Omental fat pad (tissue), 4 donors: ENCODE measurements at places on chromosomes 6 and 20. TPM values are rescaled to one million over a fixed set of nuclear protein-coding genes. Genes with fewer than 3 reads are reported as not detected.

Gene ELMO2
- total RNA-seq, result 57.6 TPM

Gene MAFB
- total RNA-seq, result 44.3 TPM

Gene TMEM200A
- total RNA-seq, result 0.79 TPM

Gene VWA7
- total RNA-seq, result 0.56 TPM

Gene SMOC2
- 53.1 TPM for total RNA-seq

Gene PTCRA
- total RNA-seq, result not detected

Gene EPPIN
- total RNA-seq, result not detected

Gene IRF4
- total RNA-seq, result 4.1 TPM

Gene PHACTR3
- total RNA-seq, result 1.4 TPM

Gene SMPDL3A
- total RNA-seq, result 19.0 TPM

Gene TFAP2D
- total RNA-seq, result not detected

Gene KDM1B
- 12.8 TPM for total RNA-seq

Gene SYNGAP1
- 10.2 TPM for total RNA-seq

Gene PLA2G7
- total RNA-seq, result 1.0 TPM

- DNase-seq, result no peak
Observed at GRCh38 chr6:163408352-163408991, 6.0 kb upstream of the QKI start.

DNA sequence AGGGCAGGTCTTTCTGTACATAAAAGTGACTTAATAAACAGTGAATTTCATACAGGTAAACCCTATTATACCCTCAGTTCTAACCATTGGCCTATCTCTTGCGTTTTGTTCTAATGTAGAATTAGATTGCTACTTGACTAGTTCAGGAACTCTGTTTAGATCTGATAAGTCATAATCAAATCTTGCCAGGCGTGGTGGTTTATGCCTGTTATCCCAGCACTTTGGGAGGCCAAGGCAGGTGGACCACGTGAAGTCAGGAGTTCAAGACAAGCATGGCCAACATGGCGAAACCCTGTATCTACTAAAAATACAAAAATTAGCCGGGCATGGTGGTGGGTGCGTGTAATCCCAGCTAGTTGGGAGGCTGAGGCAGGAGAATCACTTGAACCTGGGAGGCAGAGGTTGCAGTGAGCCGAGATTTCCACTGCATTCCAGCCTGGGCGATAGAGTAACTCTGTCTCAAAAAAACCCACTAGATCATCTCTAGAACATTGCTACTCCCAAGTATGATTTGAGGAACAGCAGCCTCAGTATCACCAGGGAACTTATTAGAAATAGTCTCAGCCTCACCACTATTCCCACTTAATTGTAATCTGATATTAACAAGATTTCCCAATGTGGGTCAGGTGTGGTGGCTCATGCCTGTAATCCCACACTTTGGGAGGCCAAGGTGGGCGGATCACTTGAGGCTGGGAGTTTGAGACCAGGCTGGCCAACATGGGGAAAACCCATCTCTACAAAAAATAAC is 12.2 kb downstream of the GTPBP2 start:
- no peak for DNase-seq

DNA sequence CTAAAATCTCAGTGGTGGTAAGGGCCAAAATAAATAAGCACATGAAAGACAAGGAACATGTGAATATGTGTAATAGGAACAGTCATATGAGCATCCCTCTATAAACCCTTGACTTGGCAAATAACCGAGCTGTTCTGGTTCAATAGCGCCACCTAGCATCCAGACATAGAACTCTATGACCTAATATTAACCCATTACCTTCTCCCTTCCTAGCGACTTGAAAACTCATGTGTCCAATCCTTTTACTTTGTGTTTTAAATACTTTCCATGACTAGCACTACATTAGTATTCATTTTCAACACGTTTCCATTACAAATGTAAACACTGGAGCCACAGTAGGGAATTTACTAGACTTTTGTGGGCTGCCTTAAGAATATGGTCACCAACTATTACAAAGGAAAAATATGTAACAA is 279.7 kb downstream of the UST start:
- DNase-seq, result no peak

DNA sequence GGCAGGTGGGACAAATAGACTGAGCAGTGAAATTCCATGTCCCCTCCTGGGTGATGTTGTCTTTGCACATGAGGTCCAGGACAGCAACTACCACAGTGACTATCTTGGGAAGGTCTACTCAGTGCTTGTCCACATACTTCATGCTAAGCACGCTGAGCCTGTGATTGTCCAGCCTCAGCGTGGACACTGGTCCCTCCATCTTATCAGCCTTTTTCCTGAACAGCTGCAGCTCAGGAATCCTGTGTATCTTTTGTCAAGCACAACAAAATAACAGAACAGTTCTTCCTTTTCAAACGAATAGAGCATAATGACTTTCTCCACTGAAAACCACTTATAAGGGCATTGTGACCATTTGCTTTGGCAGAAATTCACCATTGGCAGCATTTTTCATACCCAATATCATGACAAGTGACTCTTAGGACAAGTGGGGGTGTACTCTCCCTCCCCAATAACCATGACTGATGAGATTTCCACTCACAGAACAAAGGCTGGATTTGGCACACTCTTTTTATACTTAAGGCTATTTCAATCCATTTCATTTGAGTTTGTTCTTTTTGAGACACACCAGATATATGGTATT is 90.3 kb downstream of the FYN start:
- DNase-seq, result no peak

GRCh38 chr20:32737371-32738223 is 5.7 kb downstream of the COMMD7 start:
- no peak for DNase-seq

- DNase-seq, result no peak
Observed at GRCh38 chr6:106250953-106251352, 74.6 kb downstream of the ATG5 start.

DNA sequence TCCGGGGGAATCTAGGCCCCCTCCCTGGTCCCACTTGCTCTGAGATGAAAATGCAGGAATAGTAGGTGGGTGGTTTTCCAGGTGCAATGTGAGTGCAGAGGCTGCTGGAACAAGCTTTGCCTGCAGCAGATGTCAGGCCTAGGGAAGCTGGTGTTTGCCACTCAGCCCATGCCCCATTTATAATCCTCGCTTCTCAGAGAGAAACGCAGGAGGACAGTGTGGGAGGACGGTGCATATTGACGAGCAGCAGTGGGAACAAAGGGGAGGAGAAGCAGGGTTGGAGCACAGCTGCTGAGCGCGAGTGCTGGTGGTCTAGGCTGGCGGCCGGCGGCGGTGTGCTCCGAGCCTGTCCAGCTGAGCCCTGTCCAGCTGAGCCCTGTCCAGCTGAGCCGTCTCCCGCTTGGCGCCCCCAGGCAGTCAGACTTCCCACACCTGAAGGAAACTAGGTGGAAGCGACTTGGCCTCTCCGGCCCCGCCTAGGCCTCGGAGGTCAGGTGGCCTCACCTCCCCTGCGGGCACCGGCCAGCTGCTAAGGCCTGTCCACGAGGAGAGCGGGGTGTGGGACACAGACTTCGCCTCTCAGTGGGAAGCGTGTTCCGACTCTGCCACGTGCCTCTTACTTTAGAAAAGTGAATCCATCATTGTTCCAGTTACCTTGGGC is 49.7 kb upstream of the FRMD1 start:
- no peak for DNase-seq

- DNase-seq, result no peak
Observed at GRCh38 chr6:168599769-168600330, 158.9 kb downstream of the SMOC2 start.

DNA sequence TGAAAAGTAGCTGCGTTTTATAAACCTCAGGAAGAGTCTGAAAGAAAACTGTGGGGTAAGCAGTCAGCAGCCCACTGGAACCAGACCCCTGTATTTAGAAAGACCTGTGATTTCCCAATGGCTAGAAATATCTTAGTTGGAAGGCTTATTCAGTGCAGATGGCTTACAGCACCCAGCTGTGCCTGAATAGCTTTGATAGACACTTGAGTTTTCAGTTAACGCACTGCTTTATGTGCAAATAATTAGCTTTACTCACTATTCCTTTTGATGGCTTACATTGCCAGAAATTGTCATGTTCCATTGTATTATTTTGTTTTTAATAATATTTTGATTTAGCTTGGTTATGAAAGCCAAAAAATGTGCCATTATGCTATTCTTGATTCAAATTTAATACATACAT is 465.3 kb upstream of the SYNCRIP start:
- no peak for DNase-seq

DNA sequence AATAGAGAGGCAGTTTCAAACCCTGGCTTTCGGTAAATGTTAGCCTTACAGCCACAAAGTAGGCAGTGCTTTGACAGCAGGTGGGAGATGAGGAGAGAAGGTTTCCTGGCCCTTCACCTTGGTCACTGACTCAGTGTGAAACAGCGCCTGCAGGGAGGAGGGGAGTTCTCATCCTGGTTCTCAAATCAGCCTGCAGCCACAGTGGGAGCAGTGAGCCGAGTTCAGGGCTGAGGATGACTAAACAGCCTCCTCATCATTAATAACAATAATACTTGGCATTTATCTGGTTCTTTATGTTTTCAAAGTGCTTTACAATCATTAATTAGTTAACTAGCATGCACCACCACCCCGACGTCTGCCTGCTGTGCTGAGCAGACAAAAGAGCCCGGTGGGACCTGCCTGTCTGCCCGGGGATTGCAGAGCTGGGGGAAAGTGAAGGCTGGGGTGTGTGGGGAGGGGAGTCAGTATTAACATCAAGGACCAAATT is 59.6 kb downstream of the PRDM1 start:
- no peak for DNase-seq

GRCh38 chr6:79646006-79646405 is 14.9 kb downstream of the SH3BGRL2 start:
- no peak for DNase-seq

GRCh38 chr6:97052896-97053295 is 128.4 kb downstream of the KLHL32 start:
- no peak for DNase-seq

DNA sequence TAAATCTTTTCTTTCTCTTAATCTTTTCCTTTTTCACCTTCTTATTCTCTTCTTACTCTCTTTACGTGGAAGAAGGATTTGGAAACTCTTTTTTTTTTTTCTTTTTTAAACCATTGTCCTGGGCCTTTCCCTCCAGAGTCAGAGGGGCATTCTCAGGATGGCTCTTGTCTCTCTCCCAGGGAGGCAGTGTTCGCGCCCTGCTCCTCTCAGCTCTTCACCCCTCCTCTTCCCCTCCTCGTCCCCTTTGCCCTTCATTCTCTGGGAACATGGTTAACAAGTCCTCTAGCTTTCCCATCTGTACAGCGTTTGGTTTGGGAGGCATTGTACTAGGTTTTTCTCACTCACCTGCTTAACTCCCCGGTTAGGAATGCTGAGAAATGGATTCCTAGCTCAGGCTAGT is 52.0 kb upstream of the TFB1M start:
- no peak for DNase-seq

DNA sequence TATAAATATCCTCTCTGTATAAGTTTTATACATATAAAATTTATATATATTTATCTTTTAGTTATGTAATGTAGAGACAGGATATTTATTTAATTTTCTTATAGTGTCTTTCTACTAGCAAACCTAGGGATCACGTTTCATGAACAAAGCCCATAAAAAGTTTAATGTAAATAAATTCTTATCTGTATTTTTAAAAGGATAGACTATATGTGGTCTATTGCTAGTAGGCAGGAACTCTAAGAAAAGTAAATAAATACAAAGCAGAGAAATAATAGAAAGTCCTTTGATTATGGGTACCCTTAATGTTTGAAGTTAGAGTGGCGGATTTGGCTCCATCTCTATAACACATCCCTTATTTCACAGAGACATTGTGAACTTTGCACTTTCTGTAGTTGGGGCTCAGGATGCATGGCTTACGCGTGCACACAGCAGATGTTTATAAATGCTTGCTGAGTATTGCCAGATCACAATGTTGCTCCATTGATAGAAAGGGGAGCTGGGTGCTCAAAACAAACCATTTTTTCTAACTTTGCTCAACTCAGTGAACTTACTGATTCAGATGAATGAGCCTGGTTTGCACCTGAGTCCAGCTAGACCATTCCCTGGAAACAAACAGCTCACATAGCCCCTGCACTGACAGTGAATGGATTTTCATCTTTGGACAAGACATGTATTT is 179.1 kb downstream of the SYNE1 start:
- DNase-seq, result no peak

DNA sequence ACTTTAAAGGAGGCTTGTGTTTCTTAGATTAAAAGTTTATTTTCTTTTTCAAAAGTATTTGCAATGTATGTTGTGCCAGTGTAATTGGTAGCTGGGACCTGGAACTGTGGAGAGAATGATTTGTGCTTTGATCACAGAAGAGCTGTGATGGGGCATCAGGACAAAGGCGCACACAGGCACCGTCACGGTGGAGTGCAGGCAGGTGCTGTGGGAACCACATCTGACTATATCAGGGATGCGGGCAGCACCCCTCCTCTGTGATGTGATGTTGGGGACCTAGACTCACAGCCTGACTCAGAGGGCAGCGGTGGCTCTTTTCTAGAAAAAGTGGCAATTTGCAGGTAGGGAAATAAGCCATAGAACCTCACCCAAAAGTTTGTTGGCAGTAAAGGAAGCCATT is 34.5 kb downstream of the SYTL3 start:
- DNase-seq, result no peak

DNA sequence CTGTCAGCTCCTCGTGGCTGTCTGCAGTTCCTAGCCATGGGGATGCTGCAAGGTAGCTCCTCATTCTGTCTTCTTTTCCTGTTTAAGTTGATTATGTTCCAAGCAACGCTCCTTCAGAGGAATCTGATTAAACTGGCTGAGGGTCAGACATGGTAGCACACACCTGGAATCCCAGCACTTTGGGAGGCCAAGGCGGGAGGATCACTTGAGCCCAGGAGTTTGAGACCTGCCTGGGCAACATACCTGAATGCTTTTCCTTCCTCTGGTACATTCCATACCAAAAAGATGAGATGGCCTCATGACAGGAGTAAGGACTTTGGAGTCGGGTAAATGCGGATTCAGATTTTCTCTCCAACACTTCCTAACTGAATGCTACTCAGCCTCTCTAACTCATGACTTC is 246.8 kb upstream of the JARID2 start:
- DNase-seq, result no peak

DNA sequence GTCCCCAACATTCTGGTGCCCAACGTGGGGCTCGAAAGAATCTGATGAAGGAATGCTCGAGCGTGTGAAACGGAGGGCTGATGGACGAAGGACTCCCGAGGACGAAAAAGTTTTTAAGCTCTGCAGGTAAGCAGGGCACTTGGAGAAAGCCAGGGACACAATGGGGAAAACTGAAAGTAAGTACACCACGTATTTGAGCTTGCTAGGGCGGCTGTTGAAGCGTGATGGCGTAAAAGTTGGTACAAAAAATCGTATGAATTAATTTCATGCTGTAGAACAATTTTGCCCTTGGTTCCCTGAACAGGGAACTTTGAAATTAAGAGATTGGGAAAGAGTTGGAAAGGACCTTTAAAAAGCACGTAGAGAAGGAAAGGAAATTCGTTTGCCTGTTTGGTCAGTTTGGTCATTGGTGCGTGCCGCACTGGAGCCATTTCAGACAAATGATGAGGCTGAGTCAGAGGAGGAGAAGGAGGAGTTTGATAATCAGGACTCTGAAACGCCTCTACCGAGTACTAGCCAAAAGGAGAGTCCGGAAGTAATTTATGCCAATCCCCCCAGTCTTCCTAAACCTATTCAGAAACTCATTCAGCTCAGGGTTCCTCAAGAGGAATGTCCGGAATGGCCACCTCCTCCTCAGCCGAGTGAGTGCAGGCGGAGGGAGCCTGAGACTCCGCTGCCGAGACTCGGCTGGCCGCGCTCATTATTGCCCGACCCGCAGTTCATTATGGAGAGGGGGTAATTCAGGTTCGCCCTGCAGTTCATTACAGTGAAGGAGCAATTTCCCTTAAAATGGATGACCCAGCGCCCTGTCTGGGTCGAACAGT is 59.2 kb upstream of the PRSS16 start:
- DNase-seq, result no peak
